ENCODE measurements at places on chromosomes 2 and 18.

DNA sequence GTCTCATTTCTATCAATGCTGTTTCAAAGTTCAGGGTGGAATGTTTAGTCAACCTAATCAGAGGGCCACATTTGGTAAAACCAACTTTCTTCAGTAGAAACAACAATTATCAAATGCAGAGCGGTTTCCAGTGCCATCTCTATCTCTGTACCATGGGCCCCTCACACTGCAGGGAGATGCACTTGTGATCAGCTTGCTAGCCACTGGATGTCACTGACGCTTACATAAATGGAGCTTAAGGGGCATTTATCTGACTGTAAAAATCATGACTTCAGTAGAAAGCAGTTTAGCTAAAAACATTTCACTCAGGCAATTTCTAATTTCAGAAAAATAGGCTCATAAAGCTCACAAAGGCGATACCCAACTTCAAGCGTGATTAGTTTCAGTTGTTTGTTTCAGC, 678.0 kb downstream of the ZEB2 start:
- DNase-seq, result peak; percentile 2

DNA sequence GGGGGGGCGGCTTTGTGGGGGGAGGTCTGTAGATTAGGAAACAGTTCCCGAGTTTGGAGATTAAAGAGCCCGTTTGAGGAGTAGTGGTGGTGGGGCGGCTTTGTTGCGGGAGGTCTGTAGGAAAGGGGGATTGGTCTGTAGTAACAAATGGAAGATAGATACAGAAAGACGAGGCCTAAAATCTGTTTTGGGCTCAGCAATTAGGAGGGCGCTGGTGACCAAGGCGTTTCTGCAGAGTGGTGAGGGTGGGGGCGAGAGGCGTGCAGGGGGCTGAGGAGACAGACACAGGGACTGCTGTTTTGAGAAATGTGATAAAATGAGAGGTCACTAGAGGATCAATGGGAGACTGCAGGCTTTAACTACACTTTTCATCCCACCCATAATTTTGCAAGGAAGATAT, 1.6 kb upstream of the ADNP2 start:
- DNase-seq, result no peak

DNA sequence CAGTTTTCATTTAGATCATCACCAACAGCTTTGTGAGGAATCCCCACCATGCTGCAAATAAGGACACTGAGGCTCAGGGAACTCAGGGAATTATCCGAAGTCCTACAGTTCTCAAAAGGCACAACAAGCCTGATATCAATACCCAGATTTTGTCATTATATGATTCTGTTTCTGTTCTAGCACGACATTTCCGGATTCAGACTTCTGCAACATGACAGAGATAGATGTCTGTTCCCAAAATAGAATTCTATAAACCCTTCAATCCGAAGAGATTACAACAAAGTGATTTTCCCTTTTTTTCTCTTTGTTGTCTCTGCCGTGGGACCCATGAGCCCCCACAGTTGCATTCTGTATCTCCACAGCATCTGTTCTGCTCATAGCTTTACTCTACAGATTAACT, 72.0 kb downstream of the DOCK10 start:
- no peak for DNase-seq

DNA sequence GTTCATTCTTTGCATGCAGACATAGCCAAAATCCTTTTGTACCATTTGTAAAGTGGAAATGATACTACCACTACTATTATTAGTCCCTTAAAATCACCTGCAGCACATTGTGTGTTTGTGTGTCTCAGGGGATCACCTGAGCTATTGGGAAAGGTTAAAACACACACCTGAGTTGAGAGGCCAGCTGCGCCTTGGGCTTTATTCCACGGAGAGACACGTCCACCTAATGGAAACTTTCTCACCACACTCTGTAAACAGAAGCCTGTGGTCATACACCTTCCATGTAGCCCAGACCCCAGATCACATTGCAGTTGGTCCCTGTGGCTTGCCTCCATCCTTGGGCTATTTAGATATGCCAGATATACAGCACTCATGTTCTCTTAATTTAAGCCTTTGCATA, 81.8 kb upstream of the SH3BP4 start:
- DNase-seq, result no peak

DNA sequence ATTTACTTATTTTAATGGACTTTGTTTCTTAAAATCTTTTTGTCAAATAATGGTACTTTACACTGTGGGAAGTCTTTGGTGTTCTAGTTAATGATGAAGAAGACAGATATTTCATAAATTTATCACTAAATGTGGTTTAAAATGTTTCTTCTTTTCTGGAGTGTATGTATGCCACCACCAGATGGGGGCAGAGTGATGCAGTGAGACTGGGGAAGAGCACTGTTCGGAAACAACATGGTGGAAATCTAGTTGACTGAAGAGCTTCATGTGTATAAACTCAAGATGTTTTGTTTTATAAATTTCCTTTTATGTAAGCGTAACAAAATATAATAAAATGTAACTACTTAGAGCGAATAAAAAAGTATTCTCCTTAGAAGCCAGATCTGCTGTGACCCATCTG, 195.1 kb downstream of the KCNE4 start:
- DNase-seq, result no peak

DNA sequence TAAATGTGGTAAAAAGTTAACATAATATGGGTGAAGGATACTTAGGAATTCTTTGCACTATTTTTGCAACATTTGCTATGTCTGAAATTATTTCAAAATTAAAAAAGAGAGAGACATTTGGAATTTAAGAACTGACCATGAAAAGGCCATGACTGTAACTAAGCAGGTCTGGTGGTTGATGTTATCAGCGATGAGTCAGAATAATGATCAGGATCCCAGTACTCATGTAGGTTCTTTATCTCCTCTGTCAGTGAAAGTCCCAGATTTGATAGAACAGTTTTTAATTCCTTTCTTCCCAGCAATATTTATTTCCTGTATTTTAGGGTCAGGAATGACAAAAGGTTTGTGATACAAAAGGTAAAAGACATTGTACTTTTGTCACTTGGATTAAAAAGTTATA, 242.4 kb upstream of the ZNF521 start:
- DNase-seq, result no peak

- DNase-seq, result no peak
Measured at GRCh38 chr2:133452583-133452982, 115.7 kb downstream of the NCKAP5 start.

- no peak for DNase-seq
Measured at GRCh38 chr2:98569197-98569793, 39.0 kb downstream of the COA5 start.

GRCh38 chr2:31937741-31938140, 73.1 kb downstream of the MEMO1 start:
- DNase-seq, result no peak

GRCh38 chr2:197191177-197191939, 119.2 kb downstream of the ANKRD44 start:
- DNase-seq, result no peak

- no peak for DNase-seq
Measured at GRCh38 chr2:43905371-43905803, 66.6 kb downstream of the ABCG8 start.

DNA sequence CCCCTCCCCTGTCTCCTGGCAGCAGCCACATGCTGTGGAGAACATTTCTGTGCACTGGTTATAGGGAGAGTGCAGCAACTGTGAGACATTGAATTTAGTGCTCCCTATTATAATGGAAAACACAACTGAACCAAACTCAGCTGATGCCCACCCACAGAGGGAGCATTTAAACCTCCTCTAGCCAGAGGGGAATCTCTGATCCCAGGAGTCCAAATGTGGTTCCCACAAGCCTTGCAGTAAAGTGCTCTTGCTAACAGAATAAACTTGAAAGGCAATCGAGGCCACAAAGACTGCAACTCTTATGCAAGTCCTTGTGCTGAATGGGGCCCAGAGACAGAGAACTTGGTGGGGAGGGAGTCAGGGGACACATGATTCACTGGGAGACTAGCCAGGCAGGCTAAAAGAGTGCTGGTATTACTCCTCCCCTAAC, 638.8 kb upstream of the VRK2 start:
- DNase-seq, result no peak

GRCh38 chr2:128817171-128817570, 498.5 kb upstream of the HS6ST1 start:
- no peak for DNase-seq

Measured in GDM1 (cell line).